MV-4-11 (cell line): ENCODE measurements at places on chromosomes 1 and 21.

DNA sequence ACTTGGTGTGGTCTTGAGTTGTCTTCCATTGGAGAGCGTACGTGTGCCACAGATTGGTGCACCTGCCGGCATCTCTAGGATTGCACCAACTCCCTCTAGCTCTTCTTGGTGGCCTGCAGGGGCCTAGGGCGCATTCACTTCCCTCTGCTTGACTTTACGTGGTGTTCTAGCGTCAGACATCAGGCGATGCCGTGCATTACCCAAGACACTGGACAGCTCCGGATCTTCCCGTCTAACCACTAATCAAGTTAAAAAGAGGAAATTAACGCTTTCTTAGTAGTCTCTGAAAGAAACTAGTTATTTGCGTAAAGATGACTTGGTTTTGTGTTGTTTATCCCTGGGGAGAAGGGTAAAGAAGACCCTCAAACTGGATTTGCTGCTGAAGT, 510 bp upstream of the IL10RB start:
- peak; percentile 99 for DNase-seq

DNA sequence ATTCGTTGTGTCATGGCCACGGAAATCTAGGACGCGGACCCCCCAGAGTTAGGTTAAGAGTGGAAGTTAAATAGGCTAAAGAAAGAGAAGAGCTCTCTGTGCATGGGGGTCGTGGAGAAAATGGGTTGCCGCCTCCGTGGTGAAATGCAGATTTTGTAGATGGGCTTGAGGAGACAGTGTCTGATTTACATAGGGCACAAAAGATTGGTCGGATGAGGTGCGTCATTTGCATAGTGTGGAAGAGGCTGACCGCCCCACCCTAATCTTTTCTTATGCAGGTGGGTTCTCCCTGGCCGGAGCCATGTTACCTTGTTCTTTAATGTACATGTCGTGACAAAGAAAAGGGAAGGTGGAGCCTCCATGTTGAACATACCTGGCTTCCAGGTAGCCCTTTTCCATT, 14.3 kb upstream of the SLC5A9 start:
- no peak for DNase-seq

- no peak for DNase-seq
Measured at GRCh38 chr1:34876406-34876805, 16.9 kb upstream of the SMIM12 start.

DNA sequence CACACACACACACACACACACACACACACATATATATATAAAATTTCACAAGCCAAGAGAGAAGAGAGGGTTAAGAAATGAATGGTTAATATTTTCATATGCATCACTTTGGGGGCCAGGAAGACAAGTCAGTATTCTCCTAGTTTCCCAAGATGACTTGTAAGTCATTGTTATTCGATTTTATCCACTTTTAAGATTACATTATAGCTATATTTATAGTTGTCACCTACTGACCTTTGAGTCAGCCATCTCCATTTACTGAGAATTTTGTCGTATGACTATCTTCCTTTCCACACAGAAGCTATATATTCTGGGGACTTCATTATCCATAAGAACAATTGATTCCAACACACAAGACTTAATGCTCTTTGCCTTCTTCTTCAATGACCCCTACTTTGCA, 8.9 kb downstream of the LYST start:
- DNase-seq: no peak

GRCh38 chr1:207015791-207016190, 16.8 kb downstream of the C1orf116 start:
- DNase-seq: peak; percentile 11

DNA sequence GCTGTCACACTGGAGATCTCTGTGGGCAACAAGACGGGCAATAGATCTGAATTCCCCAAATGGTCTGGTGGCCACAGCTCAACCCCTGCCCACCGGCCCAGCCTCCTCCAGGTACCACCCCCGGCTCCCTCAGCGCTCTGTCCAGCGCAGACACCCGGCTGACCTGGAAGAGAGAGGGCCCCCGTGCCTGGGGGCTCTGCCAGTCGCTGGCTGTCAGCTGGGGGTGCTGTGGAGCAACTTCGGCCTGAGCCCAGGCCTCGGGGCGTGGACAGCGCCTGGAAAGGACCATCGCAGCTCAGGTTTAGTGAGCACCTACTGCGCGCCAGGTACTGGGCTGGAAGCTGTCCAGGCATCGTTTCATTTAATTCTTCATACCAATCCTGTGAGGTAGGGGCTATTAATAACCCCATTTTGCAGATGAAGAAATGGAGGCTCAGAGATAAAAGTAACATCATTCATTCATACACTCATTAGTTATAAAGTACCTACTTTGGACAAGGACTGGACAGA, 51.0 kb downstream of the AHDC1 start:
- no peak for DNase-seq

DNA sequence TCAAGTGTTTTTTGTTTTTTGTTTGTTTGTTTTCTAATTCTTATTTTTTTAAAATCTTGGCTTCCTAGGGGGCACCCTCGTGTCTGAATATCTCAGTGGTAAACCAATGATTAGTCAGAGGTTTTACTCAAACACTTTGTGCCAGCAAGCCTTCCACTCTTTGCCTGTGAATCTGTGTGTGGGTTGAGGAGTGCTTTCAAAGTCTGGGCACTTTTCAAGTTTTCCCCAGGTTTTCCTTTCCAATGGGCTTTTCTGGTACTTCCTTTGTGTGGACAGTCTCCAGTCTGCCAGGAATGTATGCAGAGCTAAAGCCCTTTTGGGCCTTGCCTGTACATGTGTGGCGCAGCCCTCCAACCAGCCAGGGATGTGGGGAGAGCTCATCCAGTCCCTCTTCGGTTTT, 9.7 kb upstream of the PPIE start:
- no peak for DNase-seq

- DNase-seq: no peak
Measured at GRCh38 chr1:70142075-70142474, 63.3 kb downstream of the LRRC40 start.

- no peak for DNase-seq
Measured at GRCh38 chr1:166925810-166926478, 49.4 kb downstream of the ILDR2 start.

DNA sequence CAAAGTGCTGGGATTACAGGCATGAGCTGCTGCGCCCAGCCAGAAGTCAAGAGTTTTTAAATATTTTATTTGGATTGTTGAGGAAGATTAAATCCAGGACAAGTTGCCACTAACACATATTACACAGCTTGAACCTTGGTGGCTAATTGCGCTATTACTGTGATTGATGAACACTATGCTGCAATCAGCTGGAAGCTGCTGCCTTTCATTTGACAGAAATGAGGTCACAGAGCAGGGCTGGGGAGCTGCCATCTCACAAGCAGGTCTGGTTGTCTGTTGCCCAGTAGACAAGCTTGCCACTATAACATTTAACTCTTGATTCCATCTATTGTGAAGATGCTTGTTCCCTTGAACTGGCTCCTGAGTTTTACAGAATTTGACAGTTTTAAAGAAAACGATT, 37.4 kb upstream of the NRDC start:
- DNase-seq: no peak

- no peak for DNase-seq
Measured at GRCh38 chr21:35171385-35171784, 122.3 kb upstream of the RUNX1 start.

- no peak for DNase-seq
Measured at GRCh38 chr1:150002217-150002616, 8.3 kb downstream of the OTUD7B start.

- DNase-seq: no peak
Measured at GRCh38 chr1:60994828-60995492, 87.4 kb upstream of the NFIA start.

DNA sequence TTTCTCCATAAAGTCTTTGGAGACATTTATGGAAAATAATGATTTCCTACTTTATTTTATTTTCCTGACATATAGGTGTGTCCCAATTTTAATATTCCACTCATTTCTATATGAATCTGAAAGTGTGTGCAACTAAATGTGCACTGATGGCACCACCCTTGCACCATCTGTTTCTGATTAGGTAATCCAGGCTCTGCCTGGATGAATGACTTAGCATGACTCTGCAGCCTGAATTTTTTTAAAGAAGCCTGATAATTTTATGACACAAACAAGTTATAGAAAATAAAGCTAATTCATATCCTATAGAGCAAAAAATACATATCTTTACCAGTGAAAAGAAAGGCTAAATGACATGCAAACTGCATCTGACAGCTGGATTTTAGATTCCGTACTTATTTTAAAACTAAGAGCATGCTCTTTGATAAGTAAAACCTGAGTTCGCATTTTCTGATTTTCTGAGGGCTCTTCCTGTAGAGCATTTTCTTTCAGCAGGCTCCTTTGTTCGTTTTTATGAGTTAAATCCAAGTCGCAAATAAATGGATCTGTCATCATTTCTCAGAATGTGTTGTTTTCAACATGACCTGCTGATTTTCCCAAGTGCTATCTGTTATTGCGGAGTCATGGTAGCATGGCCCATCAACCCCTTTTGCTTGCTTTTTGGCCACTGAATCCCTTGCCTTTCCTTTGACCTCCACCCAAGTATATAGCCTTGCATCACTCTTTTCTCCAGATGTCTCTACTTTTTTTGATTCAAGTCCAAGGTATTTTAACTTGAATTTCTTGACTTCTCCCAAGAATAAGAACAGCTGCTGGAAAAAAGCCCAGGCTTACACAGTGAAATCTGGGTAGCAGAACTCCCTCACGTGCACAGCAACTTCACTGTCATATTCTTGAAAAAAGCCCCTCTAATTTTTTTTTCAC, 52.8 kb upstream of the LYPLAL1 start:
- DNase-seq: peak; percentile 4

- DNase-seq: no peak
Measured at GRCh38 chr1:193358419-193358818, 172.0 kb upstream of the B3GALT2 start.

- no peak for DNase-seq
Measured at GRCh38 chr1:191086910-191087309, 609.2 kb upstream of the BRINP3 start.

DNA sequence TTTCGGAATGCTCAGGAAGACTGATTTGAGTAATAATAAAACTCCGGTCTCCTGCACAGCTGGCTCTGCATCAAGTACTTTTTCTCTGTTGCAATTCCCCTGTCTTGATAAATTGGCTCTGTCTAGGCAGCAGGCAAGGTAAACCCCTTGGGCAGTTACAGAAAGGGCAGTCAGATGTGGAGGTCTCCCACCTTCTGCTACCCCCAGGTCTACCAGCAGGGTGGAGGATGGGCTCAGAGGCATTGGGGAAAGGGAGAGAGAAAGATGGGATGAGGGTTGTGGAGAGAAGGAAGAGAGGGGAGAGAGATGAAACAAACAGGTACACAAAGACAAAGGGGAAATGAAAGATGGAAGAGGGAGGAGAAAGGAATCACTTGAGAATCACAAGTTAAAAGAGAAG, 156.8 kb downstream of the MIS18A start:
- DNase-seq: no peak

- DNase-seq: no peak
Measured at GRCh38 chr1:230282157-230282556, 144.0 kb downstream of the PGBD5 start.

DNA sequence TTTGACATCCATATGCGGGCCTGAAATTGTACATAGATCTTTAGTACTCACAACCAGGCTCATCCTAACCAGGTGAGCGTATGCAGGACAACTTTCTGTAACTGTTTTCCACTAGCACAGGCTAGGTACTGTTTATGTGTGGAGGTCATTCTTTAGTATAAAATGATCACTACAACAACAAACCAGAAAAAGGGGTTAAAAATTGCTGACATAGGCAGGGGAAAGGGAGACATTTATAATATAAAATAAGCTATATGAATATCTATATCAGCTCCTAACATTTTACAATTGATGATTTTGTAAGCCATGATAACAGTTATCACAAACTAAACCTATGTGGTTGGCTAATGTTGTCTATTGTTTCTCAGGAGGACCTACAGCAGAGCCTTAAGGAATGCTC, 37.6 kb downstream of the RGS5 start:
- DNase-seq: no peak

- no peak for DNase-seq
Measured at GRCh38 chr1:31814631-31815306, 1.1 kb downstream of the SPOCD1 start.

DNA sequence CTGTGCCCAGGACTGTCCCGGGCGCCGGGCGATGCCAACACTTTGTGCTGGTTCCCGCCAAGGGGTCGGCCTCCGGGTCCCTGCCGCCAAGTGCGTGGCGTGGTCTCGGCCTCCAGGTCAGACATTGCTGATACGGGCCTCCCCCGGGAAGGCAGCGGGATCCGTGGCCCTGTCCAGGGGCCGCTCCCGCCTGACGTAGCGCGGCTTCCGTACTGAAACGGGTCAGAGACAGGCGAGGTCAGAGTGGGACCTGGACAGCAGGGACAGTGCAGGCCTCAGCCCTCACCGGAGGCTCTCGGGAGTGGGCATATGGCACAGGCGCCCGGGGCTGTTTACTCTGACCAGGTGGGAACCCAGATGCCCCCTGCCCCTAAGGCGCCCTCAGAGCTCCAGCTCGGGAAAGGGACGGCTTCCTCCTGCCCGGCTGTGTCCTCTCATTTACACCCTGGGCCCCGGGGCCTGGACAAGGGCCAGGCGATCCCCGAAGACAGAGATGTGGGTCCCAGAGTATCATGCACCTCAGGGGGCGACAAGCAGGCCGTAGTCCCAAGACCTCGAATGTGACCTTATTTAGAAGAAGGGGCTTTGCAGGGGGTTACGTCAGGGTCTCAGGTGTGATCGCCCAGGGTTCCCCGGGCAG, 8.8 kb upstream of the RNF223 start:
- DNase-seq: no peak

DNA sequence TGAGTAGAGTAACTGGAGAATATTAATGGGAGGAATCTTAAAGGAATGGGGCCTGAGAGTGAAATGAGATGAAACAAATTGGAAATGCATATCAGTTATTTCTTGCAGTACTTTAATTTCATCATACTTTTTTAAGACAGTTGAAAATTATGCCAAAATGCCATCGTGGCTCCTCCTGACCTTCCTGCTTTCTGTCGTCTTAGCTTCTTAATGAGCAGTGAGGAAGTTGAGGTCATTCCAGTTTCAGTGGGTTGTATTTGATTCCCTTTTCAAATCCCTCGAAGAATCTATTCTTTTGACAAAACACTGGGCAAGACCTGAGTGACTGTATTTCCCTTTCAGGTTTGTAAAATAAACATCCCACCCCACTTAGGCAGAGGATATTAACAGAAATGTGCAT, 134.9 kb upstream of the MAP1LC3C start:
- DNase-seq: peak; percentile 95

- peak; percentile 96 for DNase-seq
Measured at GRCh38 chr1:200184196-200184595, 156.7 kb downstream of the NR5A2 start.

DNA sequence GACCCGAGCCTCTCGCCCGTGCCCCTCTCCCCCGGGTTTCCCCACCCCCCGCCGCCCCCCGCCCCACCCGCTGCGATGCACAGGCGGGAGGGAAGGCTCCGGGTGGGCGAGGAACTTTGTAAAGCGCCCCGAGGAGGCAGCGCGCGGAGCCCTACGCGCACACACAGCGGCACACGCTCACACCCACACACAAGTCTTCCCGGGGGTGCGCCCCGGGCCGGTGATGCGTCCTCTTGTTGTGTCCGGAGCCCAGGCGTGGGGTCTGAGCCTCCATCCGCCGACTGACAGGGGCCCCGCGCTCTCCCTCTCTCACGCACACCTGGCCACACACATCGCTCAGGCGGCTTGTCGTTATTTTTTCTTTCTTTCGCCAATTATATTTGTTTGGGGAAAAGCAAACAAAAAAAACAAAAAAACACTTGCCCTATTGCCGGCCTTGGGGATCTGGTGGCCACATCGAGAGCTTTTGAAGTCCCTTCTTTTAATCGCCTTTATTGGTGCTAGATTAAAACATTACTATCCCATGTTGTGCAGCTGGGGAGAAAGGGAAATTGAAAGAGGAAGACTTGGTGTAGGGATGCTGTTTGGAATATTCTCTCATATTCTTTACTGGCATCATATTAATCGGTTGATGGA, 770 bp downstream of the NTNG1 start:
- DNase-seq: no peak

- DNase-seq: peak; percentile 98
Measured at GRCh38 chr21:42467140-42467983, 28.7 kb downstream of the RSPH1 start.
